Naive thymus-derived CD4-positive, alpha-beta T cell (primary cell): ENCODE measurements at places on chromosomes 16 and 17. TPM values are rescaled to one million over a fixed set of nuclear protein-coding genes. Genes with fewer than 3 reads are reported as not detected.

Gene ABCA8
- total RNA-seq = not detected

Gene KRTAP4-9
- not detected in 2 replicates for total RNA-seq

Gene MYH11
- total RNA-seq = not detected in 2 replicates

Gene G6PC1
- not detected for total RNA-seq

DNA sequence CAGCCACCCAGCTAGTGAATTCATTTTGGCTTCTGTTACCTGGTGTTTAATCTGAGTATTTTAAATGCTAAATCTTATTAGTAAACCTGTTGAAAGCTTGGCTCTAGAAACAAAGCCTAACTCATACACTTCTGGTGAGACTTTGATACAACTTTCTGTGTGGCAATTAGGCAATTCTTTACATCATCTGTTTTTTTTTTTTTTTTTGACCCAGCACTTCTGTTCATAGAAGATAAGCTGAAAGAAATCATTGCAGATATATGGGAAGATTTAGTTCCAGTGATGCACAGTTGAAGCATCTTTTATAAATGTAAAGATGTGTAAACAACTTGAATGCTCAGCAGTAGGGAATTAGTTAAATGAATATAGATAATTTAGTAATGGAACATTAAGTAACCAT lies 21.7 kb upstream of the ABCC11 start:
- H3K4me1 ChIP-seq = no peaks in the 10 kb centered on the region
- H3K27me3 ChIP-seq = no peaks in the 10 kb centered on the region
- H3K36me3 ChIP-seq = no peaks in the 10 kb centered on the region
- H3K27ac ChIP-seq = no peak overlapping the region
- no peak for DNase-seq

DNA sequence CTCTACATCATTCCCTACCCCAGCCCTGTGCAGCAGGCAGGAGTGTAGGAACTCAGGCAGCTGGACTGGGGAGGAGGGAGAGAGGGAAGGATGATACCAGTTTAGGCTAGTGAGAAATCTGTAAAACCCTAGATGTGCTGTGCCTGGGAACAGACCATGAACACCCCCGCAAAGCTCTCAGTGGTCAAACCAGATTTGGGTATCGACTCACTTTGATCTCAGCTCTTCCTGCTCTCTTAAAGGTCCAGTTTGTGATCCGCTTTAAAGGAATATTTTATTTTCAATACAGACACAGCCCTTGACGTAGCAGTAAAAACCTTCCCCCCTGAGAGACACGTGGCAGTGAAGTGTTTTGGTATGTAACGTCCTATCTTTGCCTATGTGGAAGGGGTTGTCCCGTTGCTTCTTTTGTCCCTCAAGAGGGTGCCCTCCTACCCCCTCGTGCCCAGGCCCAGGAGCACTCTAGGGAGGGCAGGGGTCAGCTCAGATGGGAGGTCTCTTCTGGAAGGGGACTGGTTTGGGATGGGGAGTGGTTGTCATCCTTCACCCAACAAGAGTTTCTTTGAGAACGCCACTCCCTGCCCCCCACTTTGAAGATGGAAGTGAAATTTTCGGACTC lies 19.3 kb upstream of the TBX2 start:
- H3K27ac ChIP-seq = no peak overlapping the region
- no peaks in the 10 kb centered on the region for H3K27me3 ChIP-seq
- H3K36me3 ChIP-seq = no peaks in the 10 kb centered on the region
- H3K4me1 ChIP-seq = no peaks in the 10 kb centered on the region

Gene USP36
- 339 TPM for total RNA-seq

Gene MYL11
- not detected for total RNA-seq

Gene TEKT1
- total RNA-seq = not detected

DNA sequence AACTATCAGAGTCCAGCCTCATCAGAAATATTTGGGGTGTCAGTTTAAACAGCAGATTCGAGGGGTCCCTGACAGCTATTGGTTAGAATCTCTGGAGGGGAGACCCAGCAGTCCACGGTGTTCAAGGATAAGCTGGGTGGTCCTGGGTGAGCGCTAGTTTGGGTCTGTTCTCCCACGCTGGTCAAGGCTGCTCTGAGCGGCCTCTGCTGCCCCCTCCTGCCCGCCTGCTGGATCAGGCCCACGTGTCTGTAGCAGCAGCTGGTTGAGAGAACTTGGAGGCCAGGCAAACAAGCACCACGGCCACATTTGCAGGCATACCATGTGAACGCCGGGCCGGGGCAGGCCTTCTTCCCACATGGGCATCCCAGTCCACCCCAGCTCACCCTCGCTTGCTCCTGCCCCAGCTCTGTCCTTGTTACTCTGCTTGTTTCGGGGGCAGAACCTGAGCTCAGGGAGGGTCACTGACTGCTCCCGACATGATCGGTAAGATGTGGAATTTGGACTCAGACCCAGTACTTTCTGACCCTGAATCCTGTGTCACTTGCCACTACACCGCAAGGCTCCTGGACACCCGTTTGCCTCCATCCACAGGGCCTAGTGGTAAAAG lies 7.4 kb downstream of the FOXF1 start:
- peaks cover 19% of the 10 kb centered on the region for H3K27me3 ChIP-seq
- no peaks in the 10 kb centered on the region for H3K4me1 ChIP-seq
- no peak overlapping the region for H3K4me3 ChIP-seq
- no peak for DNase-seq

GRCh38 chr17:37130984-37131446 lies 182.3 kb downstream of the AATF start:
- H3K27me3 ChIP-seq = no peaks in the 10 kb centered on the region
- no peak for DNase-seq
- no peak overlapping the region for H3K27ac ChIP-seq
- H3K36me3 ChIP-seq = no peaks in the 10 kb centered on the region
- no peaks in the 10 kb centered on the region for H3K4me1 ChIP-seq

DNA sequence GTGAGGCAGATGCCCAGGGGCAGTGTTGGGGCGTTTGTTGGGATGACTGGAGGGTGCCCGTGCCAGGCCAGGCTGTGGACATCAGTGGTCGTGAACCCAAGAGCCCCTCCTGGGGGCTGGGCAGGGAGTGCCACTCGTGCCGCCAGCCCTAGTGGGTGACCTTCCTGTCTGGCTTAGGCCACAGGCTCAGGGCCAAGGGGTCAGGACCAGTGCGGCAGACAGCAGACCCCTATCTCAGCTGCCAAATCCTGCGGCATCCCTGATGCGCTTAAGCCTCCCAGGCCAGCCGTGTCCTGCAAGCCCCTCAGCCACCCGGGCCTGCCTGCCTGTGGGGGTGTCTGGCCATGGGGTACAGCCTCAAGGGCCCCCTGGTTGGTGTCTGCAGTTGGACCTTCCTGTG lies 14.7 kb downstream of the PRSS27 start:
- no peak for DNase-seq
- no peaks in the 10 kb centered on the region for H3K4me1 ChIP-seq
- H3K4me3 ChIP-seq = no peak overlapping the region
- no peaks in the 10 kb centered on the region for H3K27me3 ChIP-seq
- peaks cover 2% of the 10 kb centered on the region for H3K36me3 ChIP-seq

GRCh38 chr17:52147431-52147830 lies 11.1 kb downstream of the CA10 start:
- H3K36me3 ChIP-seq = no peaks in the 10 kb centered on the region
- no peaks in the 10 kb centered on the region for H3K4me1 ChIP-seq
- H3K27me3 ChIP-seq = no peaks in the 10 kb centered on the region
- H3K4me3 ChIP-seq = no peak overlapping the region
- no peak overlapping the region for H3K27ac ChIP-seq
- no peak for DNase-seq

DNA sequence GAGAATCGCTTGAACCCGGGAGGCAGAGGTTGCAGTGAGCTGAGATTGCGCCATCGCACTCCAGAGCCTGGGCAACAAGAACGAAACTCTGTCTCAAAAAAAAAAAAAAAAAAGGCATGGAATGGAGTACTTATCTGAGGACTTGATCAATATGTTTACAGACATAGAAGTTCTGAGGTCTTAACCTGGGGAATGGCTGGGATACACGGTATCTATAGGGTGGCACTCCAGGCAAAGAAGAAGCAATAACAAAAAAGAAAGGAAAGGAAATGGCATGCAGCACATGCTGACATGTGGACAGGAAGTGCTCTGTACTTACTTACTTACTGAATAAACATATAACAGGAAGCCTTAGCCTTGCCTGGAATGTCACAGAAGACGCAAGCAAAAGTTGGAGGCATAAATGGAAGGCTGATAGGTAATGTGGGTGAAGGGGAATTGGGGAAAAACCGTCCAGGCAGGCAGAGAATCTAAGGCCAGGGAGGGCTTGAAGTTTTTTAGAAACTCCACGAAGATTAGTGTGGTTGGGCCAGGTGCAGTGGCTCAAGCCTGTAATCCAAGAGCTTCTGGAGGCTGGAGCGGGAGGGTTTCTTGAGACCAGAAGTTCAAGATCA lies 10.1 kb upstream of the SPOP start:
- H3K4me1 ChIP-seq = peaks cover 21% of the 10 kb centered on the region
- peak; percentile 67 for DNase-seq
- peak overlapping the region; percentile 67 for H3K4me3 ChIP-seq

DNA sequence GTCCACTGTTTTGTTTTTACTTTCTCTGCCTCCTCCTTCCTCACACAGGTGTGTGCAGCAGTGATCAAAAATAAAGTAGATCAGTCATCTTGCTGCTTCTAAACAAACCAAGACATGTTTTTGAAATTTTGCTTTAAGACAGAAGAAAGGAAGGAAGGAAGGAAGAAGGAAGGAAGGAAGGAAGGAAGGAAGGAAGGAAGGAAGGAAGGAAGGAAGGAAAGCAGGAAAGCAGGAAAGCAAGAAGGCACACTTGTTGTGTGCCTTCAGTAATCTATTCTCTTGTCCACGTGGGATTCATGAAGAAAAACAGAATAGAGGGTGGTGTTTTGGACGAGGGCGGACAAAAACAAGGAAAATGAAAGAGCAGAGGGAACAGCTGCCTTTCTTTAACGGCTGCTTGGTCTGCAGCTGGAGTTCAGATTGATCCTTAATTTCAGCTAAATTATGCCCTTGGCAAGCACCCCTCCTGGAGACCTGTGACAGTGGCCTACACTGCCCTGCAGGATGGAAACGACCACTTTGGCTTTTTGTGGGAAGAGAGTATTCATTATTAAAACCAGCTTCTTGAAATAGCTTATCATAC lies 188.5 kb upstream of the IRX3 start:
- H3K27ac ChIP-seq = no peak overlapping the region
- no peaks in the 10 kb centered on the region for H3K27me3 ChIP-seq
- DNase-seq = no peak
- no peaks in the 10 kb centered on the region for H3K36me3 ChIP-seq
- no peak overlapping the region for H3K4me3 ChIP-seq
- no peaks in the 10 kb centered on the region for H3K4me1 ChIP-seq

GRCh38 chr17:32482568-32483320 lies 4.0 kb upstream of the CDK5R1 start:
- no peak overlapping the region for H3K4me3 ChIP-seq
- peaks cover 5% of the 10 kb centered on the region for H3K36me3 ChIP-seq
- H3K27me3 ChIP-seq = no peaks in the 10 kb centered on the region

Gene SLC2A4
- total RNA-seq = not detected

DNA sequence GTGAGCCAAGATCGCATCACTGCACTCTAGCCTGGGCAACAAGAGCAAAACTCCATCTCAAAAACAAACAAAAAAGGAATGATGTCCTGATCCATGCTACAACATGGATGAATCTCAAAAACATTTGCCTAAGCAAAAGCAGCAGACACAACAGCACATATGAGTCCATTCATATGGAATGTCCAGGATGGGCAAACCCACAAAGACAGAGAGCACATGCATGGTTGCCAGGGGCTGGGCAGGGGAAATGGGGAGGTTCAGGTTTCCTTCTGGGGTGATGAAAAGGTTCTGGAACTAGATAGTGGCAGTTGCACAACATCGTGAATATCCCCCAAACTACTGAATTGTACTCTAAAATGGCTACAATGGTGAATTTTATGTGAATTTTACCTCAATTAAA lies 35.3 kb upstream of the RAI1 start:
- no peaks in the 10 kb centered on the region for H3K36me3 ChIP-seq
- H3K27me3 ChIP-seq = no peaks in the 10 kb centered on the region
- H3K4me1 ChIP-seq = no peaks in the 10 kb centered on the region
- no peak overlapping the region for H3K4me3 ChIP-seq
- H3K27ac ChIP-seq = no peak overlapping the region

DNA sequence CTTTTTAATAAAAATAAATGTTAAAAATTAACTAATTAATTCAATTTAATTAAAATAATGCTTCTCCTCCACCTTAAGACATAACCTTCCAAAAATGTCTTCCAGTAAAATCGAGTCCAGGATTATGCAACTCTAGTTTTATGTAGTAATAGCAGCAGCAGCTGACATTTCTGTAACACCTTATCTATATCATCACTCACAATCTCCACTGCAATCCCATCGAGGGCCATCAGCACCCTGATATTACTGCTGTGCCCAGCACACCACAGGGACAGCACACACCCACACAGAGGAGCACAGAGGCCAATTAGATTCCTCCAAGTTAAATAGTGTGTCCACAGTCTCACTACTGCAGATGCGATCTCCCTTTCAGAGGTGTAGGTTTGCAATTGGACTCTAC lies 2.9 kb downstream of the RPH3AL start:
- H3K4me1 ChIP-seq = no peaks in the 10 kb centered on the region
- H3K36me3 ChIP-seq = no peaks in the 10 kb centered on the region
- H3K27me3 ChIP-seq = no peaks in the 10 kb centered on the region
- no peak for DNase-seq
- no peak overlapping the region for H3K27ac ChIP-seq
- H3K4me3 ChIP-seq = no peak overlapping the region

- H3K4me1 ChIP-seq = no peaks in the 10 kb centered on the region
- no peaks in the 10 kb centered on the region for H3K27me3 ChIP-seq
- H3K27ac ChIP-seq = no peak overlapping the region
- no peak for DNase-seq
These were observed 21.5 kb downstream of the DCAF7 start for GRCh38 chr17:63571632-63572310.

- no peak for DNase-seq
- no peaks in the 10 kb centered on the region for H3K27me3 ChIP-seq
- peak overlapping the region; percentile 74 for H3K4me3 ChIP-seq
- H3K27ac ChIP-seq = peak overlapping the region; percentile 89
These were observed 588 bp downstream of the METTL16 start for GRCh38 chr17:2511138-2511461.

- DNase-seq = no peak
- no peak overlapping the region for H3K4me3 ChIP-seq
- H3K27me3 ChIP-seq = no peaks in the 10 kb centered on the region
- H3K36me3 ChIP-seq = no peaks in the 10 kb centered on the region
These were observed 114.7 kb downstream of the BCAS3 start for GRCh38 chr17:60792250-60792898.

Gene CCL5
- total RNA-seq = 192 TPM
